Neuronal stem cell (in vitro differentiated cells): ENCODE measurements at places on chromosomes 5 and 9.

GRCh38 chr9:93254806-93255493, 71.0 kb downstream of the WNK2 start:
- DNase-seq, result no peak

GRCh38 chr9:106310782-106311181, 552.2 kb upstream of the ZNF462 start:
- DNase-seq, result no peak

DNA sequence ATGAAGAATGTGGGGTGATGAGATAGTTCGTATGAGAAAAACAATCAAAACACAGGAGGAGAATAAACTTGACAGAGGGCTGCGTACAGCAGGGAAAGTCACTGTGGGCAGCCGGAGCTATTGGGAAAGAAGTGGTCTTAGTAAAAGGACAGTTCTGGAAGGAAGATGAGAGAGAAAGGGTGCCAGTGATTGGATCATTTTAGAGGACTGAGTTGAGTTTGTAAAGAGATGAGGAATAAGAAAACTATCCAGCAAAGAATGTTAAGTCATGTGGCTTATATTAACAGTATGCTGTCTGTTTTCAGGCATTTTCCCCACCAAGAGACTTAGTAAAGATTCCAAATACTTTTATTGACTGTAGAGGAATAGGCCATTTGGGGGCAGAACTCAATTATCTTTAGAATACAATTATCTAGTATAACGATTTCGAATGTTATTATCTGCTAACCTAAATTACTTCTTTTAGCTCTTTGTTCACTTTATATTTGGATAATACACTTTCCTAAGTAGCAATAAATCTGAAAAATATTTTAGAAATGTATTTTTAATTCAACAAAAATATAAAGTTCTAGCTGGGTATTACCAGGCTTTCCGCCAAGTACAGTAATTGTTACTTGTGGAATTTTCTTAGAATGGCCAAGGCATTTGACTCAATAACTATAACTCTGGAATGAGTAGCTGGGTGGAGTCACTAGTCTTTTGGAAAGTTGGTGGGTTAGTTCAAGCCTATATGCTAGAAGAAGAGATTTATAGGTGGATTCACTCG, 15.5 kb upstream of the LOX start:
- DNase-seq, result no peak

GRCh38 chr5:33170411-33170810, 270.4 kb upstream of the TARS1 start:
- DNase-seq, result no peak

- no peak for DNase-seq
Observed at GRCh38 chr5:150780816-150781221, 2.3 kb downstream of the SMIM3 start.
